Kidney (tissue), 22 donors: ENCODE measurements at places on chromosomes 7 and 10.
A peak's percentile ranks its signal among the peaks of the same experiment; 100 is the strongest.

GRCh38 chr10:108208732-108209131, 1044.2 kb upstream of the SORCS1 start:
- DNase-seq: no peak

DNA sequence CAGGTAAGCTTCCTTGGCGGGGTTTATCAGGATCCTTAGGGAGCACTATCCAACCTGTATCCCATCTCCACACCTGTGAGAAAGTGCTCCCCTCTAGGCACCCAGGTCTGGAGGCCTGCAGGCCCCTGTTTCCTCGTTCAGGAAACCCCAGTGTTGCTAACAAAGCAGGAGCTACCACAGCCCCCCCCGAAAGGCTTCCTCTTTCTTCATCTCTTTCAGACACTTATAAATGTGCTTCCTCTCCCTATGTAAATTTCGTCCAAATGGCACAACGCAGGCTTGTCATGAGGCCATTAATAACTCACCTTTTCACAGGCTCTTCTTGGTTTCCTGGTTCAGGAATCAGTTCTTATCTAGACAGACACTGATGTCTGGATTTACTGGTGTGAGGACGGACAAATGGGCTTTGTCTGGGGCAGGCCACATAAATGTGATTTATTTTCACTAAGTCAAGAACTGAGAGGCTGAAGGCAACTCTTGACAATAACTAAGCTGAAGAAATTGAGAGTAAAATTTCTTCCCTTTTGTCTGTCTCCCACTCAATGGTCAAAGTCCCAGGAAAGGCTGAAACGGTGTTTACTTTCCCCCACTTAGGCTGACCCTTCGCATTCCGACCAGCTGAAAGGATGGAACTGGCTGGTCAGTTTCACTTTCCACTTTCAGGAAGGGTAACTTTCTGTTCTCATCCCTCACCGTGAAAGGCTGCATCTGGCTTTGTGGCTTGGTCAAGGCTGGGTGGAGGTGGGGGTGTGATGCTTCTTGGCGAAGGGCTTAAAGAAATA, 46.8 kb downstream of the PIK3AP1 start:
- peak; percentile 91 for DNase-seq

DNA sequence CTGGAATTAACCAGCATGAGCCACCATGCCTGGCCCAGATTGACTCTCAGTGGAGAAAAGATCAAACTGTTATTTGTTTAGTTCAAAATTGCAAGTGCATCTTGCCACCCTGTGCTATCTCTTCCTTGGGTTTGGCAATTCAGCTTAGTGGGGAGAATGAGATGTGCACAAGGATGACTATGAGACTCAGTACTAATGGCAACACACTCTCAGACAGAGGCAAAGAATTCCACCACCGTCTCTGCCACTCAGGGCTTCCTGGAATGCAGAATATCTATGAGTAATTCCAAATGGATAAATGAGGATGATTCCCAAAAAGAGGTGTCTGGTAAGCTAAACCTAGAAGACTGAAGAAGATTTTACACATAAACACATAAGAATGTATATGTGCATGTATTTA, 525.8 kb downstream of the NRG3 start:
- DNase-seq: no peak

- DNase-seq: no peak
Measured at GRCh38 chr7:135980665-135981180, 3.6 kb upstream of the MTPN start.

DNA sequence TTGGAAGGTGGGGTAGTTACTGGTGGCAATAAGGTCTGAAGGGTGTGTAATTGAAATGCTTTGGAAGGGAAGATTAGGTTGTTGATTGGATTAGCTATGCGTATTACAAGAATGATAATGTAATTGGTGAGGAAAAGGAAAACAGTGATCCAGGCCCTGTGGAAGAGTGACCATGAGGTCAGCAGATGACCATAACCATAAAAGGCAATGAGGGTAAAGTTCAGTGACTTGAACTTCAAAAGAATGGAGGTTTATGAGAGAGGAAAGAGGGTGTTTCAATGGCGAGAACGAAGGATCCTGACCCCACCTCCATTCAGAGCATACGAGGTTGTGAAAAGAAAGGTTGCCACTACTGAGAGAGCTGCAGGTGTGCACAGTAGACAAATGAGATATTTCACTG, 439.7 kb downstream of the CCSER2 start:
- no peak for DNase-seq

- no peak for DNase-seq
Measured at GRCh38 chr10:11993834-11994468, 48.7 kb downstream of the UPF2 start.

DNA sequence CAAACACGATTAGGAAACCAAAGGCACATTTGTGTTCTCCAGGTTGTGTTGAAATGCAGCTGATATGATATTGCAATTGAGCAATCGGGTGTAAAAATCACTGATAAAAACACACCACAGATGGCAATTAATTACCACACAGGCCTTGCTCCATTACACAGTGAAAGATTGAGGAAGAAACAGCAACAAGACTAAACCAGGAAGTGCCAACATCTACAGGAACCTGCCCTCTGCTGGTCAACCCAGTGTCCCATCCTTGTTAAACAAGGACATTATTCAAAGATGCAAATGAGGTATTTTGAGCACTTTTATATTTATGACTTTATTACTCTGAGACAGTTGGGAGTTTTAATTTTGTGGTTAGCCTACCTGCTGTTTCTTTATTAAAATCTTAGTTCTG, 765.6 kb upstream of the GHITM start:
- DNase-seq: no peak

GRCh38 chr7:27419581-27420177, 177.1 kb downstream of the EVX1 start:
- DNase-seq: no peak

DNA sequence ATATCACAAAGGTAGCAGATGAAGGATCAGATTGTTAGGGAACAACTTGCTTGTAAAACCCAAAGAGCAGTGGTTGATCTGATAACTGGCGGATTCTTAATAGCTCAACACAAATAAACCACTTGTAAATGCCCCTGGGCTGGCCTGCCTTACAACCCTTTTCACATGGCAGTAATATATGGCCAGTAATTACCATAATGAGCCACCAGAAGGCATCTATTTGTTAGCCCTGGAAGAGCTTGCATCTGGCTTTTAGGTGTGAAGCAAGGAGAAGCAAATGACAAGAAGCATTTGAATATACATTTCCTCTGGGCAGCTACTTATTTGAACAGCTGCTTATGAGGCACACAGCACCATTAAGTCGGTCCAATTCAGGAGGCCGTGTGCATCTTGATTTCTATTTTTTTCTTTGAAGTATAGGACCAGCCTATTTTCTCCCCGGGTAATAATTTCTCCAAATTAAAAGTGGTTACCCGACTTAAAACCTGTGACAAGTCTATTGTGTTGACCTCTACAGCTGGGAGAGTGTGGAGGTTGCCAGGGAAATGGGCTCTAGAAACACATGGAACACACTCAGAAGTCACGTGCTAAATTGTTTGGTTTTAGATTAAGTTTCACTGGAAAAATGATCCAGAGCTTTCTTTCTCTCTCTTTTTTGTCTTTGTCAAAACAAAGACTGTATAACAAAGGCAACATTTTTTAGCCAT, 113.4 kb downstream of the SEM1 start:
- peak; percentile 29 for DNase-seq

DNA sequence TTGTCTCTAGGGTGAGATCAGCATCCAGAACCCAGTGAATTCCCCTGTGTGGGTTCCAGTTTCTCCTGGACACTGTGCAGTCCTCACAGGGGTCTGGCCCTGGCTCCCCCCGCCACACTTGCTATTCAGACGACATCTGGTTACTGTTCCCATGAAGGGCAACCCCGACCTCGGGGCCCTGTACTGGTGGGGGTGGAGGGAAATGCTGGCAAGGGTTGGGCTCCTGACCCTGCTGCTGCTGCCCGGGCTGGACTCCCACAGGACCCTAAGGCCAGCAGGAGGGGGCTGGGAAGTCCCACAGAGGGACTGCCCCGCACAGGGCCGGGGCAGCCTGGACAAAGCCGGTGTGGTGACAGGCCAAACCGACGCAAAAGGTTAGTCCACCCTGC, 768 bp upstream of the CPA1 start:
- no peak for DNase-seq

DNA sequence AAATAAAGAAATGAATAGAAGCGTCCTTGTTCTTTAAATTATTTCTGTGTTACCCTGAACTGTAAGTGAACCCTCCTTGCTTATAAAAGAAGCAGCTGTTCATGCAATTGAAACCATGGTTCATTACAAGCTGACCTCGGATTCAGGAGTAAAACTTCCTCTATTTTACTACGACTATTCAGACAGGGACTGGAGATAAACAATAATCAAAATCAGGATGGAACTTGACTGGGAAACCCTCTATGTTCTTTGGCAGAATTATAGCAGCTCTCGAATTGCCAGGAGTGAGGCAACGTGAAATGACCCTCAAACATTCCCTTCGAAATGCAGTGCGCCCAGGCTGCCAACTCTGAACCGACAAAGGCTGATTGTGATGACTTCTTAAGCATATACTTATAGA, 172.1 kb downstream of the CYP26A1 start:
- DNase-seq: peak; percentile 68

DNA sequence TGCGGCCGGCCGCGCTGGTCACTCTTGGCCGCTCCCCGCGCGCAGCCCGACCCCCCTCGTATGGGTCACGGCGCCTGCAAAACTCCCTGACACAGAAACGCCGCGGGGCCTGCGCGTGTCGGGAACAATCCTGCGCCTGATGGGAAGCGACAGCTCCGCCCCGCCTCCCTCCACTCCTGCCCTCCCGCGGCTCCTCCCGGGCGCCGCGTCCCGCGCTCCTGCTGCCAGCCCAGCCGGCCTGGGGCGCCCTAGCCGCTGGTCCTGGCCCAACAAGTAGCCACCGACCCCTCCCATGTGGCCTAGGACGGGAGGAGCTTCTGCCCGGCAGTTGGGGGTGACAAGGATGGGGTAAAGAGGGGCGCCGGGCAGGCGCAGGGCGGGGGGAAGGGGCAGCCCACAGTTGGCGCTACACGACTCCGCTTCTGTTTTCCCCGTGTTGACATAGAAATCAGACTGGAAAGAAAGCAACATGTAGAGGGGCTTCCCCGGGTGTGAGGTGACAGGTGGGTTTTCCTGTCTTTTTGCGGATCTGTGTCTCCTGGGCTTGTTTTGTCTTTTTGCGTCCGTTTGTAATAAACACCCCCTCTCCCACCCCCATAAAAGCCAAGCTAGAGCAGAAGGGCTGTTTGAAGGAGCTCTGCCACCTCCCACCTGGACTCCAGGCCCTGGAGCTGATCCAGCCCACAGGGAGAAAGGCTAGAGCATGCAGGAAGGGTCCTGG, 35.1 kb upstream of the PAX2 start:
- peak; percentile 90 for DNase-seq

DNA sequence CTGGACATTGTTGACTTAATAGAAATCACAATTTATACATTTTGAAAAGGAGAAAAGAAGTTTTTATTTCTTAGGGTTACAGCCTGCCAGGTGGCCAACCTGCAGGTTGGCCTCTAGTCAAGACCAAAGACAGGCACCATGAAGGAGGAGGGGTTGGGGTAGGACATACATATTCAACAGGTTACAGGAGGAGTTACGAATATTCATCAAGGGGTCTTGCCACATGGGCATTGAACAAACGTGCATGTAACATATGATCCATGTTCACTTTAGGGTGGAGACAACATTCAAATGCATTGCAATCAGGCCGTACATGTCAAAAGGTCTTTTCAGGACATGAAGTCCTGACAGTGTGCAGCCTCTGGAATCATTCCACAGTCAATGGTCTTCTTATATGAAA, 246.2 kb upstream of the AKR1E2 start:
- no peak for DNase-seq
